ENCODE measurements at places on chromosomes 11 and 22. TPM values are rescaled to one million over a fixed set of nuclear protein-coding genes. Genes with fewer than 3 reads are reported as not detected.

IGLL5 gene
- total RNA-seq = not detected

ACR gene
- not detected for total RNA-seq

TENM4 gene
- 15.6 TPM for total RNA-seq

PICALM gene
- total RNA-seq = 396 TPM

MIAT gene
- 0.53 TPM for total RNA-seq

SLC22A25 gene
- total RNA-seq = not detected

CREB3L1 gene
- 17.0 TPM for total RNA-seq

SOX6 gene
- total RNA-seq = 0.50 TPM

DNAJB7 gene
- total RNA-seq = not detected

MB gene
- not detected for total RNA-seq

HEPACAM gene
- total RNA-seq = not detected

SGSM1 gene
- total RNA-seq = 2.6 TPM

KDM4D gene
- total RNA-seq = 0.53 TPM

HDAC10 gene
- 16.2 TPM for total RNA-seq

GGT5 gene
- 9.7 TPM for total RNA-seq

ARL14EP gene
- total RNA-seq = 18.6 TPM

CNTF gene
- 0.92 TPM for total RNA-seq

SLC22A9 gene
- total RNA-seq = not detected

OLFML1 gene
- total RNA-seq = 15.2 TPM

DCDC1 gene
- under 0.01 TPM for total RNA-seq

APOL4 gene
- total RNA-seq = 0.37 TPM

THY1 gene
- total RNA-seq = 24.7 TPM

GDPD4 gene
- total RNA-seq = not detected

NLRP6 gene
- total RNA-seq = not detected

PIK3IP1 gene
- 52.6 TPM for total RNA-seq

PLAAT5 gene
- not detected for total RNA-seq

KRTAP5-9 gene
- total RNA-seq = not detected

KCNJ11 gene
- not detected for total RNA-seq

SCARF2 gene
- total RNA-seq = 22.6 TPM

OR52N4 gene
- total RNA-seq = not detected

BAIAP2L2 gene
- total RNA-seq = 2.0 TPM

MOGAT2 gene
- not detected for total RNA-seq

RIBC2 gene
- total RNA-seq = 1.2 TPM

GPHA2 gene
- total RNA-seq = not detected

LARGE1 gene
- 11.8 TPM for total RNA-seq

CAPN1 gene
- total RNA-seq = 117 TPM

SHANK2 gene
- 2.6 TPM for total RNA-seq

CDC42EP1 gene
- 13.6 TPM for total RNA-seq

GLB1L2 gene
- not detected for total RNA-seq

LDLRAD3 gene
- total RNA-seq = 4.5 TPM

TUBA8 gene
- total RNA-seq = 0.87 TPM

MAJIN gene
- not detected for total RNA-seq

TSPAN18 gene
- 0.92 TPM for total RNA-seq

OR51I1 gene
- 0.06 TPM for total RNA-seq

MMP8 gene
- total RNA-seq = not detected

HMBS gene
- total RNA-seq = 5.8 TPM

TMEM191B gene
- total RNA-seq = 3.1 TPM

MS4A6E gene
- not detected for total RNA-seq

TP53I11 gene
- total RNA-seq = 4.4 TPM

APLNR gene
- 0.66 TPM for total RNA-seq
